ENCODE measurements at places on chromosomes 12 and 14.

DNA sequence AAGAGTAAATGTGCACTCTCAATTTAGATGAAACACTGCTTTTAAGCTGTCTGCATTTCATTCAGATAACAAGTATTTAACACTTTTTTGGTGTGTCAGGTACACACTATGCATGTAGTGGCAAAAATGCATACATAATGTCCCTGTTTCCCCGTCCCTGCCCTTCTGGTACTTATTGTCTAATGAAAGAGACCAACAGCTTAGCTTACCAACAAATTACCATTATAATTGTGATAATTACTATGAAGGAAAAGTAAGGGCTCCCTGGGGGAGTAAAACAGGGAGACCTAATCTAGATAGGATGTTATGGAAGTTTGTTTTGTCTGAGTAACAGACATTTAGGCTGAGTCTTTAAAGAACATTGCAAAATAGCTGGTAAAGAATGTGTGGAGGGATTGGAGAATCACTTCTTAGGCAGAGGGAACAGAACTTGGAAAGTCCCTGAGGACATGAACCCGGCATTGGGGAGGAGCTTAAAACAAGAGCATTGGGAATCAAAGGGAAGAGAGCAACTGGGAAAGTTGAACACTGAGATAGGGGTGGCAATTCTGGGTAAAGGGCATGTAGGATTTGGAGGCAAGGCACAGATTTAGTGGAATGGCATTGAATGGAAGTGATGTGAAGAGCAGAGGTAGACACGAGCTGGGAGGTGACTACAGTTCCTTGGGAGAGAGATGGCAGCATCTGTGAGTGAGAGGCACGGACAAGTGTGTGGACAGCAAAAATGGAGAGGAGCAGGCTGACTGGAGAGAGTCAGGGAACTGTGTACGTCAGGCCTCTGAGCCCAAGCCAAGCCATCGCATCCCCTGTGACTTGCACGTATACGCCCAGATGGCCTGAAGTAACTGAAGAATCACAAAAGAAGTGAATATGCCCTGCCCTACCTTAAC, 181.6 kb downstream of the GRIP1 start:
- DNase-seq: no peak

- no peak for DNase-seq
These were observed 11.3 kb upstream of the HRK start for GRCh38 chr12:116892349-116893140.

DNA sequence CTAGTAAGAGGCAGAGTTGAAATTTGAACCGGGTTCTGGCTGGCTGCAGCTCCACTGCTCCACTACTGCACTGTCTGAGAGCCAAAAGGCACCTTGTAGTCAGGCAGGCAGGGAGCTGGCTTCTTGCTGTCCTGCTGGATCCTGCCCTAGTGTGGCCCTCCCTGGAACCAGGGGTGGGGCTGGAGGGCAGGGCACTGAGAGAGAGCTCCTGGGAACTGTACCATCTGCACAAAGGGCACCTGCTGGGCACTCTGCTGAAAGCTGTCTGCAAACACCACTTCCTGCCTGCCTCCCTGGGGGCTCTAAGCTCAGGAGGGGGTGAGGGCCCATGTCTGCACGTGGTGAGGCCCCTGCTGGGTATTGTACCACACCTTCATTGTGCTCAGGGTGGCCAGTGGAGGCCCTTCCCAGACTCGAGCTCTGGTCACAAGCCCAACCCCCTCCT, 19.0 kb upstream of the TCL1B start:
- DNase-seq: no peak

- peak; percentile 68 for DNase-seq
These were observed 114.0 kb downstream of the PLXNC1 start for GRCh38 chr12:94262228-94263010.

DNA sequence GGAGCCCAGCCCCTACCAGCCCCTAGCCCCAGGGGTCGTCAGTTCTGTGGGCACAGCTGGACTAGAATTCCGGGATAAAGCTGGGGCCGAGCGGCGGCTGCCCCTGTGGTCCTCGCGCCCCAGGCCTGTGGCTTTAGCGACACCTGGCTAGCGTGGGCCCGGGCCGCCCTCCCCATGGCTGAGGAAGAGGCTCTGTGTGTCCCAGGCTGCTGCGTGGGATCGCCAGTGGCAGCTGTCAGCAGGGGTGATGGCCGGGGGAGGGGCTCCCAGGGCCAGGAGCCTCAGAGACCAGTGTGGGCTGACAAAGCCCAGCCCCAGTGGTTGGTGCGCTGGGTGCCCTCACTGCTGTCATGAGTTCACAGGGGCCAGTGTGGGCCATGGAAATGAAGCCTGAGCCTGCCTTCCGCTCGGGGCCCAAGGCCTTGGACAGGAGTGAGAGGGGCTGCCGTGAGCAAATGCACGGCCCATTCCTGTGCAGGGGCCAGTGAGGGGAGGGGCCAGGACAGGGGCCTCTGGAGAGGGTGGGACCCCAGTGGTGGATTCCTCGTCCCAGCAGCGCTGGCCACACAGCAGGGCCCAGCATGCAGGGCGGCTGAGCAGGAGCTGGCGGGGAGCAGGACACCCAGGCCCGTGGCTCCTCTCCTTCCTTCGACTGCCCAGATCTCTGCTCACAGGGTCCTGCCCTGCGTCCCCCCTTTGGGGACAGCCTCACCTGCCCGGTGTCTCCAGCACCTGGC, 11.4 kb downstream of the FBRSL1 start:
- no peak for DNase-seq

- no peak for DNase-seq
These were observed 8.4 kb upstream of the PIANP start for GRCh38 chr12:6708960-6709394.

DNA sequence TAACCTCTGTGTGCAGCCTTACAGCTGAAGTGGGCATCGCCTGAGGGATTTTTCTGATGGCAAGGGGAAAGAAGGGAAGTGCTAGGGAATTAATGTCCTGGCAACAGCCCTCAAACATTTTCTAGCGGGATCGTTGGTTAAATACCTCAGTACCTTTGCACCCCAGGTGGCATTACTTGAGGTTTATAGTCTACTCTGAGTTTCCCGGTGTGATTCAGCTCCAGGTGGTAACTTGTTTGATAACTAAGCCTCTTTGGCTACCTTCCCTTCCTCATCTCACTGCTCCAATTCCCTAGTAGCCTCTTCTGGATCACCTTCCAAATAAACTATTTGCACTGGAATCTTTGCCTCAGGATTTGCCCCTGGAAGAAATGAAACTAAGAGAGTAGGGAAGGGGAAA, 237.0 kb upstream of the SSTR1 start:
- no peak for DNase-seq

- no peak for DNase-seq
These were observed 127.2 kb upstream of the MYF6 start for GRCh38 chr12:80580254-80580653.

- DNase-seq: no peak
These were observed 25.3 kb downstream of the TMEM63C start for GRCh38 chr14:77206877-77207389.

GRCh38 chr14:68932686-68933085, 46.4 kb downstream of the ACTN1 start:
- DNase-seq: no peak

DNA sequence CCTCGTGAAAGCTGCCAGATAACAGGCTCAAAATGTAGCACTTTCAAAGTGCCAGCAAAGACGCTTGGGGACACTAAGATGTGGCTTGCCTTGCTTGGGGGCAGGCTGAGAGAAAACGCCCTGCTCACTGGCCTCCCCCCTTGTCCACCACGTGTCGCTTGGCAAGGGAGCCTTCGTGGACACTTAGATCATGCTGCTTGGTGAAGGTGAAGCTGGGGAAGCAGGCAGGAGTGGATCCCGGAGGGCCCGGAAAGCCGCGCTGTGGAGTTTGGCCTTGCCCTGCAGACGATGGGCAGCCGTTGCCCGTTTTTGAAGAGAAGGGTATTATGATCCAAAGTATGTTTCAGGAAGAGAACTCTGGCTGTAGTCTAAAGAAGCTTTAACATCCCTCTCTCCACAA, 53.4 kb upstream of the BDKRB2 start:
- DNase-seq: no peak

GRCh38 chr12:104121001-104121400, 17.0 kb downstream of the NFYB start:
- DNase-seq: no peak

DNA sequence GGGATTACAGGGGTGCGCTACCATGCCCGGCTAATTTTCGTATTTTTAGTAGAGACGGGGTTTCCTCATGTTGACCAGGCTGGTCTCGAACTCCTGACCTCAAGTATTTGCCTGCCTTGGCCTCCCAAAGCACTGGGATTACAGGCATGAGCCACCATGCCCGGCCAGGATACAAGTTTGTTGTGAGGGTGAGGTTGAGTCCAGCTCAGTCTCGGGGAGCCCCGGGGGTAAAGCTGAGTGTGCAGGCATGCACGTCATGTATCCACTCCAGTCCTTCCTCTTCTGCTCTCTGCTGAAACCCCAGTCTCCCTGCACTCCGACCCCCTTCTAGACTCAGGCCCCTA, 369 bp downstream of the HPD start:
- DNase-seq: no peak

DNA sequence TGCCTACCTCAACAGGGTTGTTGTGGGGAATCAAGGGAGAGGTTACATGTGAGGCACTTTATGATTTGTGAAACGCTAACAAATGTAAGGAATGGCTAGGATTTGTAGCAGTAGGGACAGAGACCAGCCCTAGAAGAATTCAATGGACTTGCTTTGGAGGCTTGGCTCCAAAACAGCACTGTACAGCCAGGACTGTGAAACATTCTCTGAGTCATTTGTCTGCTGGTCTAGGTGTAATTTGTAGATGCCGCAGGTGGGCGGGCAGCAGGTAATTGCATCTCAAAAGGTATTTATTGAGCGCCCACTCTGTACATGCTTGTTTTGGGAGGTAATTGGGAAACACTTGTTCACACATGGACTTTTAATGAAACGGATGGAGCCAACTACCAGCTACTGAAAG, 11.4 kb downstream of the SLC7A8 start:
- no peak for DNase-seq

DNA sequence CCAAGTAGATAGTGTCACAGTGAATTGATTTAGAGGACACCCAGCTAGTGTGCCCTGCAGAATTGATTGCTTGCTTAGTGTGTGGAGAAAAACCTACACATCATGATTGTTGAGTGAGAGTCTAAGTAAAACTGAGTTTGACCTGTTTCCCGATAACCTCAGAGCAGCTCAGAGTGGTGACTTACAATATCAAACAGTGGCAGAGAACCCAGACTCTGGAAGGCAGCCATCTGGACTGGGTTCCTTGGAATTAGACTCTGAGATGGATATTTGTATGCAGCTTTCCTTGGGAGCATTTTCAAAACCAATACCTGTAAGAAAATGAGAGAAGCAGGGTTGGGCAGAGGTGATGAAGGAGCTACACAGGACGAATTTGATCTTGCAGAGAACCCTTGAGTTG, 109.8 kb downstream of the IPO8 start:
- DNase-seq: no peak

Measured in stimulated activated CD4-positive, alpha-beta T cell treated with anti-CD3 and anti-CD28 coated beads, TNF-alpha, amount 100 ng/mL, for 4 hours (primary cell).